ENCODE measurements at places on chromosomes 4 and X.

- no peak overlapping the region for H3K27ac ChIP-seq
- peaks cover 41% of the 10 kb centered on the region for H3K36me3 ChIP-seq
- peaks cover 17% of the 10 kb centered on the region for H3K4me1 ChIP-seq
Observed at GRCh38 chr4:105451346-105451745, 22.5 kb downstream of the PPA2 start.

DNA sequence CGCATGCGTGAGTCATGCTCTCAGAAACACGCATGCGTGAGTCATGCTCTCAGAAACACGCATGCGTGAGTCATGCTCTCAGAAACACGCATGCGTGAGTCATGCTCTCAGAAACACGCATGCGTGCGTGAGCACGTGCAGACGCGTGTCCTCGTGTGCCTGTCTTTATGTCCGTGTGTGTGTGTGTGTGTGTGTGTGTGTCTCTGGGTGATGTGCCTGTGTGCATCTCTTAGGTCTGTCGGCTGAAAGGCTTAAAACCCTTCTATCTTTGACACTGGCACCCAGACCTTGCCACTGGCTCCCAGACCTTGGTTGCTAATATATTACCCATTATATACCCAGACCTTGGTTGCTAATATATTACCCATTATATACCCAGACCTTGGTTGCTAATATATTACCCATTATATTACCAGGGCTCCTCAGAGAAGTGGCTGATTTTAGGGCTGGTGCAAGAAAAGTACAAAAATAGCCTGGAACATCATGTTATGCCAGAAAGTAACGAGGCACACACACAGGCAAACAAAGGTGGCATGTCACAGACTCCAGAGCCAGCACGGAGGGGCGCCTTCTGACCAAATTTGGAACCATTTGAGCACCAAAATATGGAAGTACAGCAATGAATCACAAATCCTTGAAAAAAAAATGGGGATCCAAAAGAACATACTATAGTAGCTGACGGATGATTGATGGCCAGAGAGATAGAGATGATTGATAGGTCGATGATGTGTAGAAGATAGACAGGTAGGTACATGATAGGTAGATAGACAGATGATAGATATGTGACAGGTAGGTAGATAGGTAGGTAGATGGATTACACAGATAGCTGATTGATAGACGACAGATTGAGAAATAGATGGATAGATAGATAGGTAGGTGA lies 19.2 kb upstream of the ADRA2C start:
- no peak overlapping the region for H3K27ac ChIP-seq
- no peak overlapping the region for H3K4me3 ChIP-seq
- no peaks in the 10 kb centered on the region for H3K36me3 ChIP-seq

DNA sequence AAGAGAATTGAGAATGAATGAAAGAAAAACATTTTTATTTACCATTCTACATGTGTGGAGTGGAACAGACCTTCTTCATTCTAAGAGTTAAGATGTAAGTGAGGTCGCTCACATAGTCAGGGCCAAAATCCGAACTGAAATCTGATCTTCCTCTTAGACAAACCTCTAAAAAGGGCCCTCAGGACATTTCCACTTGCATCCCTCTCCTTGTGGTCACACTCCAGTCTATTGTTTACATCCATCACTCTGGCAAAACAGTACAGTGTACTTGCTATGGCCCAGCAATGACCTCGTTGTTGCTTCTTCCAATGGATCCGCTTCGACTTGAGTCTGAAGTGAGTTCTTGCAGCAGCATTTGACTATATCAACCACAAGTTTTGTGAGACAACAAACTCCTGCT lies 54.2 kb downstream of the MOSPD2 start:
- no peak for DNase-seq
- H3K27ac ChIP-seq, result no peak overlapping the region
- no peaks in the 10 kb centered on the region for H3K4me1 ChIP-seq
- no peaks in the 10 kb centered on the region for H3K36me3 ChIP-seq
- no peaks in the 10 kb centered on the region for H3K27me3 ChIP-seq

- H3K27me3 ChIP-seq, result no peaks in the 10 kb centered on the region
- no peaks in the 10 kb centered on the region for H3K36me3 ChIP-seq
- peaks cover 9% of the 10 kb centered on the region for H3K4me1 ChIP-seq
- H3K4me3 ChIP-seq, result no peak overlapping the region
- no peak overlapping the region for H3K27ac ChIP-seq
- no peak for DNase-seq
Observed at GRCh38 chrX:69218407-69218997, 53.2 kb upstream of the PJA1 start.

DNA sequence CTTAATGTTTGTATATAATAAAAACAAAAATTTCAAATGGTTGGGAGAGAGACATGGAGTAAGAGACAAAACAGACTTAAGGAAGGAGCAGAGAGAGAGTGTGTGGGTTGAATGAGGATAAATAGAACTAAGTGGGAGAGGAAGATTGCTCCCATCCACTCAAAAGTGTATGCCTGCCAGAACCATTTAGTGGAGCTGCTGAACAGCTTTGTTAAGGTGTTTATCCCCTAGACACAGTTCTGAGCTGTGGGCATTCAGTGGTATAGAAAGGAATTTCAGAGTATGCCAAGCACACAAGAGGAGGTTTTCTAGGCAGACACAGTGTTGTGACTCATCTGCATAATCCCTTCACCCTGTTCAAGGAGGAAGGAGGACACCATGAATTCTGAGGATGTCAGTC lies 508.6 kb upstream of the EPHA5 start:
- DNase-seq, result no peak
- no peaks in the 10 kb centered on the region for H3K36me3 ChIP-seq
- H3K4me1 ChIP-seq, result no peaks in the 10 kb centered on the region
- no peaks in the 10 kb centered on the region for H3K27me3 ChIP-seq
- H3K4me3 ChIP-seq, result no peak overlapping the region

- H3K27ac ChIP-seq, result no peak overlapping the region
- H3K4me1 ChIP-seq, result no peaks in the 10 kb centered on the region
- no peak for DNase-seq
- H3K27me3 ChIP-seq, result no peaks in the 10 kb centered on the region
- no peaks in the 10 kb centered on the region for H3K36me3 ChIP-seq
- H3K4me3 ChIP-seq, result no peak overlapping the region
Observed at GRCh38 chr4:72110886-72111285, 79.1 kb downstream of the NPFFR2 start.

- no peaks in the 10 kb centered on the region for H3K36me3 ChIP-seq
- H3K4me3 ChIP-seq, result no peak overlapping the region
- peaks cover 9% of the 10 kb centered on the region for H3K27me3 ChIP-seq
- no peak overlapping the region for H3K27ac ChIP-seq
- H3K4me1 ChIP-seq, result no peaks in the 10 kb centered on the region
Observed at GRCh38 chrX:118502161-118502789, 6.7 kb downstream of the DOCK11 start.

DNA sequence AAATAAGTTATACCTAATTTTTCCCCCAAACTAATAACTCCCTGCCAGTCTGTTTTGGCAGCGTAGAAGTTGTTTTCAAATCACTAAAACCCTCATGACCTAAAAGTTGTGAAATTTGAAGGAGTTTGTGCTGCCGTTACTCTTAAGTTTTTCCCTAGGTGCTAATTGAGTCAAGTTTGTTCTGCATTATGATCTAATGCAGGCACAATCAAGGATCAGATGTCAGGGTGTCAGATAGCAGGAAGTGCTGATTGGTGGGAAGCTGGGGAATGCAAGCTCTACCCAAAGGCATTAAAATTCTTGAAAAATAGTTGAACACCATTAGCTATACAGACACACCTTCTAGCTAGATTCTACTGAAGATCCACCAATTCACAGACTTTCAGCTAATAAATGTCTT lies 51.9 kb downstream of the ARX start:
- no peaks in the 10 kb centered on the region for H3K27me3 ChIP-seq
- H3K36me3 ChIP-seq, result no peaks in the 10 kb centered on the region
- no peaks in the 10 kb centered on the region for H3K4me1 ChIP-seq
- DNase-seq, result no peak
- no peak overlapping the region for H3K4me3 ChIP-seq

DNA sequence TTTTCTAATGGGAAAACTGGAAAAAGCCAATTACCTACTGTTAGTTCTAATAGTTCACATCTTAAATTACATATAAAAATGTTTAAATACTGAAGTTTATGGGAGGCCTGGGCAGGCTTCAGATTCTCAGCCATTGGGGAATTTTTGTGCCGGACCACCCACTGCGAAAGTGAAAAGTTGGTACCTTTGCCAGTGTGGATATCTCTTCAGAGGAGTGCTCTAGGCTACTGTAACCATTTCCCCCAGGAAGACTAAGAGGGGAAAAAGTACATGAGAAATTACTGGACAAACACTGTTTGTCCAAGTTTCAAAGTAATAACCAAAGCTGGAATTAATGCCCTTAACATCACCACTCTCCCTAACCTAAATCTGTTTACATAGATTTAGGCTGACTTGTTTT lies 20.8 kb downstream of the PITX2 start:
- no peak overlapping the region for H3K4me3 ChIP-seq
- no peak for DNase-seq
- H3K27me3 ChIP-seq, result peaks cover 39% of the 10 kb centered on the region
- no peaks in the 10 kb centered on the region for H3K4me1 ChIP-seq
- no peaks in the 10 kb centered on the region for H3K36me3 ChIP-seq

- H3K4me1 ChIP-seq, result peaks cover 5% of the 10 kb centered on the region
- H3K27ac ChIP-seq, result no peak overlapping the region
- DNase-seq, result no peak
- no peak overlapping the region for H3K4me3 ChIP-seq
- no peaks in the 10 kb centered on the region for H3K36me3 ChIP-seq
Observed at GRCh38 chr4:98557194-98557892, 101.1 kb downstream of the TSPAN5 start.

- no peak overlapping the region for H3K27ac ChIP-seq
- H3K4me1 ChIP-seq, result no peaks in the 10 kb centered on the region
- DNase-seq, result no peak
- H3K36me3 ChIP-seq, result no peaks in the 10 kb centered on the region
- H3K27me3 ChIP-seq, result no peaks in the 10 kb centered on the region
- H3K4me3 ChIP-seq, result no peak overlapping the region
Observed at GRCh38 chr4:99965674-99966350, 15.7 kb upstream of the H2AZ1 start.

DNA sequence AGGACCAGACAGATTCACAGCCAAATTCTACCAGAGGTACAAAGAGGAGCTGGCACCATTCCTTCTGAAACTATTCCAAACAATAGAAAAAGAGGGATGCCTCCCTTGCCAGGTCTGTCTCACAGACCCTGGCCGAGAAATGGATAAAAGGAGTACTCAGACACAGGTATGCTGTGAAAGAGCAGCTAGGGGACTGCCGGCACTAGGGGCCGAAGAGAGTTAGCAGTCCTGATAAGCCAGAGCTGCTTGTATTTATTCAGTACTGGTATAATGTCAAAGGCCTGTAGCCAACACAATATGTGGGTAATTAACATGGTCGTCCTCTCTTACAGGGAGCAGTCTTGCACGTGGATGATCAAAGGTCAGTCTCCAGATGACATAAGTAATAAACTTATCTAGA lies 1042.1 kb upstream of the LCORL start:
- H3K27ac ChIP-seq, result no peak overlapping the region
- no peak for DNase-seq

GRCh38 chr4:7845493-7846128 lies 94.0 kb downstream of the AFAP1 start:
- DNase-seq, result no peak
- no peak overlapping the region for H3K27ac ChIP-seq

DNA sequence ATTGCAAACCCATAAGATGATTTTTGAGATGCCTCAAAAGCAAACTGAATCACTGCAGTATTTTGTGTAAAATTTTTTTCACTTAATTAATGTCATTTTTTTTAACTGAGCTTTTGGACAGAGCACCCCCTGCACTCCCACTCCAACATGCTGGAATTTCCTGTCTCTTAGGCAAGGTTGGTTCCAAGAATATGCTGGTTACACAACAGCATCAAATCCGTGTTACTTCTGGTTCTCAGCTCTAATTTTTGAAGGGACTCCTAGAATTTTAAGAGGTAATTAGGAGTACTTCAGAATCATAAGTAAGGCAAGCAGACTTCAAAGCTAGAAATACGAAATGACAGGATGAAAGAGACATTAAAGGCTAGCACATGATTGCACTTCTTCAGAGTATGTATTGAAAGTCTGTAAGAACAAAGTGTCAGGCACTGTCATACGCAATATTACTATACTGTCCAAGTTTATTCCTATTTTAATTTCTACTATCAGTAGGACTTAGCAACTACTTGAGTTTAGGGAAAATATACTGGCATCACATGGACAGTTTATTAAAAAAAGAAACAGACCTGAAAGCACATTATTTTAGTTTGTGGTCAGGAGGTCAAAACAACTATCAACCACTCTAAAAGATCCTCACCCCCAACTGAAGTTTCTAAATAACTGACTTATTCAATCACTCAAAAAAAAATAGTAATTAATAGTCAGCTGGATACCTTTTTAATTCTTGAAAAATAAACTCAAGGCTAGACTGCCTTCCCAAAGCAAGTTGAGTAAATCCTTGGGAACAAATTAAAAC lies 1.6 kb upstream of the JCHAIN start:
- no peak overlapping the region for H3K4me3 ChIP-seq
- DNase-seq, result no peak
- H3K4me1 ChIP-seq, result no peaks in the 10 kb centered on the region
- peak overlapping the region; percentile 17 for H3K27ac ChIP-seq
- no peaks in the 10 kb centered on the region for H3K27me3 ChIP-seq

- peaks cover 37% of the 10 kb centered on the region for H3K4me1 ChIP-seq
- H3K4me3 ChIP-seq, result peak overlapping the region; percentile 31
- no peak for DNase-seq
- H3K27me3 ChIP-seq, result no peaks in the 10 kb centered on the region
- H3K27ac ChIP-seq, result peak overlapping the region; percentile 77
Observed at GRCh38 chr4:148203056-148203898, 238.9 kb downstream of the NR3C2 start.

DNA sequence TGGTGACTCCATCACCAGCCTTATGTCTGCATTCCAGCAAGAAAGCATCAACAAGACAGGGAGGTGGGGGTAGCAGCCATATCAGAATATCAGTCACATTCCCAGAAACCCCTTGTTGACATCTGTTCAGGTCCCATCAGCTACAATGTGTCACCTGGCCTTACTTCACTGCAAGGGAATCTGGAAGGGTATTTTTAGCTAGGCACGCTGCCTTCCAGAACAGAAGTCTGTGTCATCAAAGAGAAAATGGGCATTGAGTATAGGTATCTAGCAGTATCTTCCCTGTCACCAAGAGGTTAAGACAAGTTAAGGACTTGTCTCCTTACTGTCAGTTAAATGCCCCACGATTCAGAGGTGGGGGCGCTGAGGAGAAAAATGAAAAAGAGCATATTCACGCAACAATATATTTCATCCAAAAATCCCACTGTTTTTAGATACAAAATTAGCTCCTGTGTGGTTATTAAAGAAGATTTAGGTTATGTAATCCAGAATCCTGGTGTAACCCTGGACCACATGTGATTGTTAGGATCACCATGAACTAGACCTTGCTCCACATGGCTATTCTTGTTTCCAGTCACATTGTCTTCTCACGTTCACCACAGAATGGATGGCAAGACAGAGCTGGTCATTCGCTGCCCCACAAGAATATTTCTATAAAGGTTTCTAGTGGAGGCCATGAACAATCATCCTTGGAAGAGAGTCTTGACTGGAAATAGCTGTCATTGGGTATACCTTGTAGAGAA lies 60.0 kb upstream of the PDHA1 start:
- H3K4me3 ChIP-seq, result no peak overlapping the region
- no peaks in the 10 kb centered on the region for H3K27me3 ChIP-seq
- H3K4me1 ChIP-seq, result no peaks in the 10 kb centered on the region
- no peak overlapping the region for H3K27ac ChIP-seq
- no peak for DNase-seq

GRCh38 chr4:68570122-68570507 lies 6.0 kb downstream of the UGT2B17 start:
- H3K4me3 ChIP-seq, result no peak overlapping the region
- no peaks in the 10 kb centered on the region for H3K27me3 ChIP-seq
- no peaks in the 10 kb centered on the region for H3K4me1 ChIP-seq
- no peak overlapping the region for H3K27ac ChIP-seq
- no peak for DNase-seq
- H3K36me3 ChIP-seq, result no peaks in the 10 kb centered on the region
